ENCODE measurements at places on chromosomes 11 and 22.

DNA sequence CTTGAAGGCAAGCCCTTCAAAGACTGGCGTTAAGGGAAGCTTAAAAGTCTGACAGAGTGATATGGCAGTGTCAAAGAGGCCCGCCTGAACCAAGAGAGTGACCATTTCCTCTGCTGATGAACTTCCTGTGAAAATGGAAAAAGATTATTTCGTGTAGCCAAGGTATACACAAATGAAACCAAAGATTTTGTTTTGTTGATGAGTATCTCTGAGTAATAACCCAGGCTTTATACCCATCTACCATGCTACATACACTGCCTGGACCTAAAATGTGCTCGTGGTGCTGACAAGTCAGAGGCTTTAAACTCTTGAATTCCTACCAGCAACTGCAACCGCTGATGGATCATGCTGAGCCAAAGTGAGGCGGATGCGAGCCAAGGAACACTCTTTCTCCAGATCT is 21.0 kb upstream of the FNBP4 start:
- DNase-seq, result no peak

DNA sequence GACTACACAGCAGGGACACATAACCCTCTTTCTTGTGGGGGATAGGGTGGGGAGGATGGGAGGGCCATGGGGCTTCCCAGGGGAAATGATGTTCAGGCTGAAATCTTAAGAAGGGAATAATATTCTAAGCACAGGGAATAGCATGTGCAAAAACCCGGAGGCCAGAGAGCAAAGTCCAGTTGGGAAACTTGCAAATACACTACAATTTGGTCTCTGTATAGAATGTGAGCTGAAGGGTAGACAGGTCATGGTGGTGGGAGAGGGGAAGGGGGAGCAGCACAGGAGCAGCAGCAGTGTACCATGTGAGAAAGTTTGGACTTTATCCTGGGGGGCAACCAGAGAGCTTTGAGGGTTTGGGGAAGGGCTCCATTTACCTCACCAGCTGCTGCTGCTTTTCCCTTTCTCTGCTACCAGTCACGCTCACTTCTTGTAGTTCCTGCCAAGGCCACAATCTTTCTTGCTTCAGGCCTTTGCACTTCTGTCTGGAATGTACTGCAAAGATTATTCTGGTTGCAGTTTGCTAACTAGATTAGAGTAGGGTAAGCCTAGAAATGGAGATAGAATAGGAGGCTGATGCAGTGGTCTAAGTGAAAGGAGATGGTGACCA is 43.0 kb downstream of the KREMEN1 start:
- no peak for DNase-seq

GRCh38 chr11:69647390-69647748 is 6.4 kb downstream of the CCND1 start:
- no peak for DNase-seq

GRCh38 chr22:40665312-40665711 is 14.0 kb upstream of the MCHR1 start:
- DNase-seq, result no peak

GRCh38 chr11:123707206-123707605 is 34.3 kb downstream of the ZNF202 start:
- no peak for DNase-seq

DNA sequence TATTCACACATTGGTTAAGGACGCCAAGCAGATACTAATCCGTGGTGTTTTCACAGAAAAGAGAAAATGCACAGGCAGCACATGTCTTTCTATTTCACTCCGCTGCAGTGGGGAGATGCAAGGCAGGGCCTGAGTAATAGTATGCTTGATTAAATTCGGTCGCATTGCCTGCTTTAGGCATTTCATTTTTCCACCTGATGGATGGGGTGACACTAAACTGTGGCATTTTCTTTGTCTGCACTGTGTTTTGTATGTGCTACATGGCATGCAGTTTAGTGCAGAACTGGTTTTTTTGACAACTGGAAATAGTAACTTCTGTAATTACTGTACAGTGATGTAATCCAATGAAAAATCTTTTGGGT is 94.9 kb downstream of the SLC17A6 start:
- no peak for DNase-seq

DNA sequence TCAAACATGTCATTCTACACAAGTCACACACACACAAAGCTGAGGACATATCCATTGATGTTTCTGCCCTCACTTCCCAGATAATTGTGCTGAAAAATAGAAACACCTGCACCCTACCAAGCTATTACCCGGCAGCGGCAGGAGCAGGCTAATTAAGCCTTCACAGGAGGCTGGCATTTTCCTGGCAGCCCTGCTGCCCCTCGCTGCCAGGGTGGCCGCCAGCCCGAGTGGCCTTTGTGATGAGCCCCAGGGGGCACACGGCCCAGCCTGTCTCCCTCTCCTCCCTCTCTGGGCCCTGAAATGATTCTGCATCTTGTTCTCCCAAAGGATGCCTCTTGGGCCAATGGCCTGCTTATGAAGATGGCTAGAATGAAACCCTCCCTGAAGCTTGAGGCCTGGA is 76.2 kb upstream of the TP53I11 start:
- DNase-seq, result no peak

DNA sequence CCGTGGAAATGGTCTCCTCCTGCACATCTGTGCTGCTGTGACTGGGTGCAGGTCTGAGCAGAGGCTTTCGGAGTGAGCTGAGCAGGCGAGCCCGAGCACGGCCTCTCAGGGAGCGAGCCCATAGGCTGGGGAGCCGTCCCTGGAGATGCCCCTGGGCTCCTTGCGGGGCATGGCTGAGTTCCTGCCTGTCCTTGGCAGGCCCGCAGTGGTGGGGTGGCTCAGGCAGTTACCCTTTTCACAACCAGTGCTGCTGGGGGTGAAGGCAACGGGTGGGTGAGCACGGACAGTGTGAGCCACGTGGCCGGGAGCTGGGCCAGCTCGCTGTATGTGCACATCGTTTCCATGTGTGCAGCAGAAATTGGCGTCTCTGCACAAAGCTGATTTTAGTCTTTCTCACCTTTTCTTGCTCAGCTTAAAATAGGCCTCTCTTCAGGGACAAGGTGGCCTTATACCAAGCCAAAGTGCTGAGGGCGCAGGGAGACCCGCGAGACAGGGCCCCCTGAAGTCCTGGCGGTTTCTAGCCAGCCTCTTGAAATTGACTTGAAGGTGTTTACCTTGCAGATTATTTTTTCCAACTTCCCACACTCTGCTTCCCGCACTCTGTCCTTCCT is at the start of gene TP53AIP1:
Gene TP53AIP1, minus strand, starts transcription at position 55 of the 611 bp plus-strand sequence. CDS start 5,053 bp downstream, outside the sequence.
- DNase-seq, result no peak

DNA sequence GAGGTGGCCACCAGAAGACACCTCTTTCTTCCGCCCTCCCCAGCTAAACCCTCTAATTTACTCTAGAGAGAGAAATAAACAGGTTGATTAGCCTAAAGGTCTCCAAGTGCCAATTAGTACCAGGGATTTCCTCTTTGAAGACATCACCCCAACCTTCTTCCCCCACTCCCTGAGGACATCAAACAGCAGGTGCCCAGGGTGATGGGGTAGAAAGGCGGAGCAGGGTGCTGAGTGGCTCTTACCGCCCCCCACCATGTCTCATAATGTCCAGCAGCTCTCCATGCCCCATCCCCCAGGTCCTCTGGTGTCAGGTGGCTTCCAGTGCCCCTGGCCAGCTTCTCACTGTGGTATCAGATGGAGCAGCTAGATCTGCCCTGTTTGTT is 5.3 kb upstream of the GNAZ start:
- no peak for DNase-seq

DNA sequence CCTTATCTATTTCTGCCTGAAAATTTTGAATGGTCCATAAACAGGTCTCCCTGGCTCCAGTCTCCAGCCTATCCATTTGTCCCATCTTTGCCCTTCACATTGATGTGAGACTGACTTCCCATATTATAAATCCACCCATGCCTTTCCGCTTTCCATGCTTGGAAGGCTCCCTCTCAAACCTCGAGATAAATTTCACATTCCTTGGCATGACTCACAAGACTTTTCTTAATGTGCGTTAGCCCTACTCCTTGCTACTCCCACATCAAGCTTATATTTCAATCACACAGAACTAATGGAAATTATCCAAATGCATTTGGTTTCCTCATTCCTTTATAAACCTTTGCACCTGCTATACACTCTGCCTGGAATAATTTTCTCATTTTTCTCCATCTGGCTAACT is 163.7 kb upstream of the NTM start:
- no peak for DNase-seq

DNA sequence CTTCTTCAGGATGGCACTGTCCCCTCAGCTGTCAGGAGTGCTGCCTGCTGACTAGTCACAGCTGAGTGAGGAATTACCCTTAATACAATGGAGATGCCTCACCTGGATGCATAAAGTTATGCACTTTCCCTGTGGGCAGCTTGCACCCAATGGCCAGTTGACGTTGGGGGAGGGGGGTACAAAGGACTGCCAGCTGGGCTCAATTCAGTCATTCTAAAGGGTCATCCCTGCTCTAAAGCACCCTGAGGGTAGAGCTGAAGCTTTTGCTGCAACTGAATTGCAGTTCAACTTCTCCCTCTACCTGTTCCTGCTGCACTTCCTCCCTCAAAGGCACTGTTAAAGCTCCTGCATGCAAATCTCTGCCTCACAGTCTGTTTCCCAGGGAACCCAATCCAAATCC is 147.8 kb upstream of the SESN3 start:
- no peak for DNase-seq

DNA sequence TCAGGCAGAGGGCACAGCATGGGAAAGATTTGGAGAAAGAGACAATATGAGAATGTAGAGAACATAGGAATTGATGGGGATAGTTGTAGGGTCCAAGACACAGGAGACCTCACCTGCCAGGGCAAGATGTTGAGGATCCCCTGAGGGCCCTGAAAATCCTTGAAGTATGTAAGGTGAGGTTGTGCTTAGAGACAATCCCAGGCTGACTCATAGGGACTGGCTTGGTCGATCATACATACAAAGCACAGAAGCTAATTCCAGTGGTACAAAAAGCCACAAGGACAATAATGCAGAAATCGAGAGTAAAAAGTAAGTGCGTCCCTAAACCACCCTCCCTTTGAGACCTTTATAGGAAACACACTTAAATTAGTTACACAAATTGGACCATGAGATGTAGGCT is 468.2 kb downstream of the MIAT start:
- no peak for DNase-seq

GRCh38 chr11:58640386-58641023 is 18.0 kb downstream of the CNTF start:
- DNase-seq, result no peak

GRCh38 chr11:61716478-61717285 is 35.8 kb upstream of the MYRF start:
- no peak for DNase-seq

DNA sequence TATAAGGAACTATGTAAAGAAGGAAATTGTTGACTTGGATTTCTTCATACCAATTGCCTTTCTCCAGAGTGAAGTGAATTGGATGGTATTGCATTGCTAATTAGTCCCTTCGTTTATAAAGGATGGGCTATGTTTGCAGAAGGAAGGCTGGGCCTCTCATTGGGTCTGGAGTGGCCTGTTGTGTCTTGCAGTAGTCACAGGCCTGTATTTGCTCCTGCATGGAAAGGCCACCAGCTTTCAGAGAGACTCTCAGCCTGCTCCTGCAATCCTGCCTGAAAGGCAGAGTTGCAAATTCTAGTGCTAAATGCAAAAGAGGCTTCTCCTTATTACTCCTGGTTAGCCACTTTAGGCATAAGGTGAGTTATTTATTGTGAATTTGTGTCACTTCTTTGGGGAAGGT is 103.8 kb downstream of the EXT2 start:
- no peak for DNase-seq

- no peak for DNase-seq
Measured at GRCh38 chr22:40889116-40889515, 27.2 kb upstream of the DNAJB7 start.

DNA sequence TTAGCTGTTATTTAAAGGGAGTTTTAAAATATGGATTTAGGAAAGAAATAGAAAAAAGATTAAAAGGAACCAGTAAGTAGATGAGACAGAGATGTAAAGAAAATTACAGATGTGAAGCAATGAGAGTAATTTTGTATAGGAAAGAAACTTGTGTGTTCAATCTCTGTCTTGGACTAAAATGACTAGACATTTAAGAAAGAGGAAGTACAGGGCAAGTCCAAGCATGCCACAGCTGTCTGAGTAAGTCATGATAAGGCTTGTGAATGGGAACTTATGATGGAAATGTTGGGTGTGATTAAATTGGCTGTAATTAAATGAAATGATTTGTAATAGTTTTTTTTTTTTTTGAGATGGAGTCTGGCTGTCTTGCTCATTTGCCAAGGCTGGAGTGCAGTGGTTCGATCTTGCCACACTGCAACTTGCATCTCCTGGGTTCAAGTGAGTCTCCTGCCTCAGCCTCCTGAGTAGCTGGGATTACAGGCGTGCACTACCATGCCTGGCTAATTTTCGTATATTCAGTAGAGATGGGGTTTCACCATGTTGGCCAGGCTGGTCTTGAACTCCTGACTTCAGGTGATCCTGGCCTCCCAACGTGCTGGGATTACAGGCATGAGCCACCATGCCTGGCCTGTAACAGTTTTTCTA is 5.9 kb upstream of the ACY3 start:
- DNase-seq, result no peak

DNA sequence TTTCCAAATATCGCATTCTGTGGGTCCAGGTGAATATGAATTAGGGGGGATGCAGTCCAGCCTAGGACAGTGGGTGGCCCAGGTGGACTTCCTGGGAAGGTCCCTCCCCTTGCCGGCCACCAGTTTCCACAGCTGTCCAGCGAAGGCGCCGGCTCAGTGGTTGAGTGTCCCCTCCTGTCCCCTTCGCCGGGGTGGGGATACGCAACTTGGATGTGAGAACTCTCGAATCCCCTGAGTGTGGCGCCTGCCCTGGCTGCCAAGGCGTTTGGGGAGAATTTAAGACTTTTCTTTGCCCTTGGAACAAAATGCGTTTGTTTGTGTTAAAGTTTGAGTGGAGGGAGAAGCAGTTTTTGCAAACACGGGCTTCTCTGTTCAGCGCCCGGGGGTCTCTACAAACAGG is 123.7 kb downstream of the KCNQ1OT1 start:
- no peak for DNase-seq

- no peak for DNase-seq
Measured at GRCh38 chr11:126890561-126890960, 110.0 kb downstream of the KIRREL3 start.

All from activated T-cell treated with anti-CD3 and anti-CD28 coated beads for 24 hours (primary cell).